Smooth muscle cell of trachea (primary cell): ENCODE measurements at places on chromosomes 5 and 9. TPM values are rescaled to one million over a fixed set of nuclear protein-coding genes. Genes with fewer than 3 reads are reported as not detected.

Gene ALDH1A1
- 10.8 and 17.9 TPM in 2 replicates for total RNA-seq

Gene PDCD1LG2
- 5.3 and 6.3 TPM in 2 replicates for total RNA-seq

Gene OLFM1
- 4.1 and 4.9 TPM in 2 replicates for total RNA-seq

Gene GDF9
- total RNA-seq, result 0.15 and 0.17 TPM in 2 replicates

Gene PCDHGC4
- 4.5 and 6.0 TPM in 2 replicates for total RNA-seq

Gene POU5F2
- total RNA-seq, result 0.99 and 1.9 TPM in 2 replicates

Gene TRIO
- total RNA-seq, result 296 and 319 TPM in 2 replicates

Gene GFPT2
- 44.7 and 67.6 TPM in 2 replicates for total RNA-seq

Gene MOB3B
- 0.15 and 0.17 TPM in 2 replicates for total RNA-seq

Gene CCNI2
- total RNA-seq, result not detected in 2 replicates

Gene PKD2L2
- total RNA-seq, result not detected in 2 replicates

Gene PCDHGA5
- 2.8 and 3.5 TPM in 2 replicates for total RNA-seq

Gene IL4
- total RNA-seq, result not detected in 2 replicates
